Fibroblast of the aortic adventitia (primary cell): ENCODE measurements at places on chromosomes 5 and 9. TPM values are rescaled to one million over a fixed set of nuclear protein-coding genes. Genes with fewer than 3 reads are reported as not detected.

GRCh38 chr9:129058965-129059795 is 21.7 kb upstream of the DOLPP1 start:
- DNase-seq, result no peak

GRCh38 chr9:69173497-69173890 is 583 bp upstream of the TJP2 start:
- DNase-seq, result peak; percentile 74

GRCh38 chr9:96441798-96442445 is 8.0 kb upstream of the HABP4 start:
- DNase-seq, result peak; percentile 44

GRCh38 chr5:123755653-123756317 is 243.8 kb downstream of the CSNK1G3 start:
- peak; percentile 79 for DNase-seq

DNA sequence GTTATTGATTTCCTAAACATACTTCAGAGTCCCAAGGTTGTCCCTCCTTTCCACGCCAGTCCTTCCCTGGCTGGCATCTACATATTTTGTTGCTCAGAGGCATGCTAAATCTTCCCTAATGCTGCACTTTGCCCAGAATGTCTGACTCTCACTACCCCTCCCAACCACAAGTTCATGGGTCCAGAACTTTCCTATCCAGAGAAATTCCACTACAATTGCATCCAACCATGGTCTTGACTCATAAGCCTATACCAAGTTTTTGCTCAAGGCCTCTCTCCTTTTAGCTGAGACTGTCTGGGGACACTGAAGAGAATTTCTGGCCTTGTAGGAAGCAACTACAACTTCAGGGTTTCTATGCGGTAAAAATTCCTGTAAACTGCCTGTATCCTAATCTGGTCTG is 206.3 kb downstream of the BNC2 start:
- DNase-seq, result peak; percentile 33

DNA sequence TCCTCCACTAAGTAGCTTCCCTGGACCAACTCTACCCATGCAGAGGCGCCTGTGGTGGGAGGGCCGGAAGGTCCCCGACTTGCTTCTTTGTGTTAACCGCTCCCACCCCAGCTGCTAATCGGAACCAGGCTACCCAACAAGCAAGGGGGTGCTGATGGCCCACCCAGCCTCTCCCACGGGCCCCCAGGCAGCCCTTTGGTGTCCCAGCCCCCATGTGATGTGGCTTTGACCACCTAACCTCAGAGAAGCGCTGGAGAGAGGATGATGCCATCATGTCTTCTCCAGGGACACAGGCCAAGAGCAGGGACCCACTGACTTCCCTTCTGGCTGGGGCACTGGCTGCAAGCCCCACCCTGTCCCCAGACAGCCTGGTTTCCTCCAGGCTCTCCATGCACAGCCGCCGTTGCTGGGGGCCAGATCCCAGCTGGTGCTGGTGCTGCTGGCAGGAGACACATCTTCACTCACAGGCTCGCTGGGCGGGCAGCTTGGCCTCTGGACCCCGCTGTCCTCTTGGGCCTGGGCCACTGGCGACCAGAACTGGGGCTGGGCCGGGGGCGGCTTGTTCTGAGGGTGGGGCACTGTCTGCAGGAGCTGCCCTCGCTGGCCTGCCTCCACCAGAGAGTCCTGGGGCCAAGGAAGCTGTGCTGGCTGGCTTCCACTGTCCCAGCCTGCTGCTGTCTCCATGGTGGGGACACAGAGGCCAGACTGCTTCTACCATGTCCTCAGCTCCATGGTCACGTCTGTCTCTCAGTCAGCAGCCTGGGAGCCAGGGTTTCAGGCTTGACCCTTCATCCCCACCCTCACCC is 27.8 kb downstream of the LAMC3 start:
- DNase-seq, result no peak

DNA sequence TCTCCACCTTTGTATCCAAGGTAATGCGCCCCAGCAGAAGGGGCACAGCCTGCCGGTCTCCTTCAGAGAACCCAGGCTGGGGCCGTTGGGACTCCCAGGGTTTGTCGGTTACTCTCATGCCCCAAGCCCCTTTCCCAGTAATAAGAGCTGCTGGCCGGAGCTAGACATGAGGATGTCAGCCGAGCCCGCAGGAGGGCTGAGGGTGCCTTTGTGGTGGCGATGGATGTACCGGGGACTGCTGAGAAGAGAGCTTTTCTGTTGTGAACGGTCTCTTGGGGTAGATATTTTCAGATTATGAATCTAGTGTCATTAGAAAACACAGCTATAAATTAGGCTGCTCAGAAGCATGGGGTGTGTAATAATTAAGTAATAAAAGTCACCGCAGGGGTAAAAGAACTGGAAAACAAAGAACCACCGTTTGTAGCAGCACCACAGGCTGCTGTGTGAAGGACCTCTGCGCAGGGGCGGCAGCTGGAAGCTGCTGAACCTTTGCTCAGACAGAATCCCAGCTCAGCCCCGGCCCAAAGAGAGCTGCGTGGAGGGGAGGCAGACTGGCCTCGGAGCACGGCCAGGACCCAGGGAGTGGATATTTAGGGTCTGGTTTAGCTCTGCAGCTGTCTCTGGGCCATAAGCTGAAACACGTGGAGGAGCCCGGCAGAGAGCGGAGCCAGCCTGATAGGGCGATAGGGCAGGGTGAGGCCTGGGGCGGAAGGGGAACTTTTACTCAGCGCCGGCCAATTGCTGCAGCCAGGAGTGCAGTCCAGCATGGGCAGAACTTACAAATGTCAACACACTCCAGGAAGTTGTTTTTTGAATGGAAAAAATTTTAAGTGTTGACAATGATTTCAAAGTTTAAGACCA is 50.5 kb upstream of the BARHL1 start:
- no peak for DNase-seq

GRCh38 chr5:96256795-96257470 is 176.1 kb downstream of the PCSK1 start:
- peak; percentile 86 for DNase-seq

DNA sequence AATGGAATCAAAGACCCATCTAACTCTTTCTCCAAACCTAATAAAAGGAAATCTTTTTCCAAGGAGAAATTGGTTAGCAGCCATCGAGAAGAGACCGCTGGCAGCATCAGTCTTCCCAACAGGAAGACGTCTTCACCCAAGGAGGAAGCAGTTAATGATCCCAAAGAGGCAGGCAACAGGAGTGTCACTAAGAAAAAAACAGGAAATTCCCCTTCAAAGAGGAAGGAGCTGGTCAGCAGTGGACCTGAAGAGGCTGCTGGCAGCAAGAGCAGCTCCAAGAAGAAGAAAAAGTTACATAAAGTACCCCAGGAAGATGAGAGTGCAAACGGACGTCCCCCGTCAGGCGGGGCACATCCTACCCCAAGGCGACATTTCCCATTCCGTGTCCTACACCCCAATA is 143.7 kb downstream of the ELAVL2 start:
- no peak for DNase-seq

DNA sequence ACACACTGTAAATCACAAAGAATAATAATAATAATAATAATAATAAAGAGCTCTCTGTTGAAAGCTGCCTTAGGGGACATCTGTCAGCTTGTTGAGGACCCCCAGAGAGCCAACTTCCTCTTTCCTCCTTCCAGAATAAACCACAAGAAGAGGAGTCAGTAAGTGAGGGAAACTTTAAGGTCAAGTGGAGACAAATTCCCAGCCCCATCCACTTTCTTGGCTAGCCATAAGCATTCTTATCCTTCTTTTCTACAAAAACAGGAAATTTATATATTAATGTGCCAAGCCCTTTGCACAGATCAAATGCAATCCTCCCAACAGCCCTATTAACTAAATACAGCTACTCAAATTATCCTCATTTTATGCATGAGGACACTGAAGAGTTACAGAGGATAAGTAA is 9.4 kb upstream of the C5orf58 start:
- peak; percentile 37 for DNase-seq

GRCh38 chr5:148970876-148971275 is 92.0 kb downstream of the SH3TC2 start:
- DNase-seq, result no peak

The ICE1 gene
- total RNA-seq, result 28.9 and 34.6 TPM in 2 replicates

The NR5A1 gene
- not detected in 2 replicates for total RNA-seq
